Stimulated activated CD8-positive, alpha-beta memory T cell treated with anti-CD3 and anti-CD28 coated beads, Interleukin-15, amount 100 ng/mL, for 4 hours (primary cell): ENCODE measurements at places on chromosomes 2 and 18.
A peak's percentile ranks its signal among the peaks of the same experiment; 100 is the strongest.

DNA sequence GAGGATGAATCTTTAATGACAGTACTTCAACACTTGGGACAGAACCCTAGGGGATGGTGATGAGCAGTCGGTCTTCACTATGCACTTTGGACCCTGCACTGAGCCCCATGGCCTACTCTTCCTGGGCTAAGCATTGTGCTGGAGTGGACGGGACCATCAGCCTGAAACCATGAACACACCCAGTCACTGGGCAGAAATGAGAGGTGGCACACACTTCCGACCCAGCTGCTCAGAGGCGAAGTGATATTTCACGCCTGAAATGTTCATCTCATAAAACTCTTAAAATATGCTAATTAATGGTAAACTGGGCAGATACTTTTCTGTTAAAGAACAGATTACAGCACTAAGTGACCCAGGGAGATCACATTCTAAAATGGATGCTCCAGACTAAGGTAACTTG is 150.3 kb upstream of the NDUFV2 start:
- DNase-seq = no peak

DNA sequence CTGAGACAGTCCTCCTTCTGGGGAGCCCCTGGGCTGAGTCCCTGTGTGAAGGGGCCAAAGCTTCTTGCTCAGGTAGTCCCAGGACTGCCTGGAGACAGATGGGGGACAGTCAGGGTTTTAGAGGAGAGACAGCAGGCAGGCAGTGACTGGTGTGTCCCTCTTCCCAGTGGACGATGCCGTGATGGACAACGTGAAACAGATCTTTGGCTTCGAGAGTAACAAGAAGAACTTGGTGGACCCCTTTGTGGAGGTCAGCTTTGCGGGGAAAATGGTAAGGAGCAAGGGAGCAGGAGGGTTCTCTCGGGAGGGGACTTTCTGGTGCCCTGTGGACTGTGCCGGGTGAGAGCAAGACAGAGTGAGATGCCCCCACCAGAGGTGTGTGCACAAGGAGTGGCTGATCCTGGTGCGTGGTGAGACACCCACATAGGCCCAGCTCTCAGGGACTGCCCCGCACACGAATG is 74.8 kb downstream of the DYSF start:
- no peak for DNase-seq

- peak; percentile 62 for DNase-seq
Observed at GRCh38 chr2:225041207-225041850, 939 bp downstream of the DOCK10 start.

GRCh38 chr2:124640221-124640750 is 615.2 kb downstream of the CNTNAP5 start:
- DNase-seq = no peak

DNA sequence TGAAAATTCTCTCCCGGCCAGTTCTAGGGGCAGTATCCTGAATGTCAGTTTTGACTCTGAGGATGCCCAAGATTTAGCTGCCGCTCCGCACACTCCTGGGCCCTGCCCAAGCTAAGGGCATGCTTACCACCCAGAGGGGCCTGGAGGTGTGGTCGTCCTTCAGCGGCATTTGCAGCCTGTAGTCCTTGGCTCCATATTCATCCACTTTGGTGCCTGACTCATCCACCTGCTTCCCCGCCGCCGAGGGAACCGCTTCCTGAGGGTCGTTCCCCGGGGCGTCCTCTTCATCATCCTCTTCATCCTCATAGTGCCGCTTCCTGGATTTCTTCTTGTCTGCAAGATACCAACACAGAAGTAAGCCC is 577 bp downstream of the ERCC3 start:
- DNase-seq = no peak

- no peak for DNase-seq
Observed at GRCh38 chr2:21427606-21428005, 303.8 kb downstream of the TDRD15 start.

- no peak for DNase-seq
Observed at GRCh38 chr2:202671317-202672035, 36.7 kb downstream of the FAM117B start.

- DNase-seq = no peak
Observed at GRCh38 chr18:12257996-12258718, 4.0 kb downstream of the CIDEA start.

- DNase-seq = no peak
Observed at GRCh38 chr18:22300665-22301636, 116.8 kb downstream of the CTAGE1 start.

DNA sequence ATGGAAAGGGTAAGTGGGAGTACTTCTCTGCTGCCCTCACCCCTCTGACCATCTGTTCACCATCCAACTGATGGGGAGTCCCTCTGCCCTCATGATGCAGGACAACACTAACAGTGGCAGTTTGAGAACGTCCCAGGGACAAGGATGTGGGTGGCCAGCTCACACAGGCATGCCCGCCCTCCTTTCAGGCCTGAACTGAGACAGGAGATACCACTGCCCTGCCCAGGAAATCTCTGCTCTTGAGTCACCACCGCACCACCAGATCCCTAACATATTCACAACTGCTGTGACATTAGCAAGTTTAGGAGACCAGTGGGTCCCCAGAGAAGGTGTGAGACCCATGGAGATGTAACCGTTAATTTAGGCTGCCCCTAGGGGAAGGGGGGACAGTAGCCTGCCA is 66.2 kb downstream of the TRAPPC8 start:
- no peak for DNase-seq

DNA sequence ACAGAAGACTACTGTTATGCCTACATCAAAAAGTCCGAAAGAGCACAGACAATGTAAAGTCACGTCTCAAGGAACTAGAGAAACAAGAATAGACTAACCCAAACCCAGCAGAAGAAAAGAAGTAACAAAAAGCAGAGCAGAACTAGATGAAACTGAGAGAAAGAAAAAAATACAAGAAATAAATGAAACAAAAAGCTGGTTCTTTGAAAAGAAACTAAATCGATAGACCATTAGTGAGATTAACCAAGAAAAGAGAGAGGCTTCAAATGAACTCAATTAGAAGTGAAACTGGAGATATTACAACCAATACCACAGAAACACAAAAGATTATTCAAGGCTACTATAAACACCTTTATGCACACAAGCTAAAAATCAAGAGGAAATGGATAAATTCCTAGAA is 271.8 kb downstream of the MBD2 start:
- DNase-seq = no peak

- no peak for DNase-seq
Observed at GRCh38 chr18:44067186-44067585, 613.5 kb upstream of the SETBP1 start.

DNA sequence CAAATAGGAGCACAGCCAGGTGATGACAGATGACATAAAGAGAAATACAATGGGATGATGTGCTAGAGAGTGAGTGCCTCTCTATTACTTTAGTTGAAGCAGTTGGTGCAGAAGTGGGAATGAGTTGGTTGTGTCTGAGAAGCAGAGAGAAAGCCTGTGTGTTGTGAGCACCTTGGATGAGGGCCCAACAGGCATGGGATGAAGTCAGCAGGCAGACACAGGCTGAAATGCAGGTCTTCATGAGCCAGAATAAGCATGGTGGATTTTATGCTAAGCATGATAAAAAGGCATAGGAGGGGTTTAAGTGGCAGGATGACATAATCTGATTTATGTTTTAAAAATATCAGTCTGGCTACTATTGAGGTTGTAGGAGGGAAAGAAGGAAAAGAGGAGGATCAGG is 71.5 kb downstream of the KLHL14 start:
- no peak for DNase-seq

GRCh38 chr2:37527361-37527760 is 144.1 kb downstream of the CDC42EP3 start:
- no peak for DNase-seq

GRCh38 chr2:100982431-100982861 is 19.6 kb upstream of the RPL31 start:
- no peak for DNase-seq

- no peak for DNase-seq
Observed at GRCh38 chr2:65662654-65663432, 230.4 kb upstream of the SPRED2 start.

GRCh38 chr18:32714571-32715148 is 58.2 kb downstream of the KLHL14 start:
- no peak for DNase-seq

DNA sequence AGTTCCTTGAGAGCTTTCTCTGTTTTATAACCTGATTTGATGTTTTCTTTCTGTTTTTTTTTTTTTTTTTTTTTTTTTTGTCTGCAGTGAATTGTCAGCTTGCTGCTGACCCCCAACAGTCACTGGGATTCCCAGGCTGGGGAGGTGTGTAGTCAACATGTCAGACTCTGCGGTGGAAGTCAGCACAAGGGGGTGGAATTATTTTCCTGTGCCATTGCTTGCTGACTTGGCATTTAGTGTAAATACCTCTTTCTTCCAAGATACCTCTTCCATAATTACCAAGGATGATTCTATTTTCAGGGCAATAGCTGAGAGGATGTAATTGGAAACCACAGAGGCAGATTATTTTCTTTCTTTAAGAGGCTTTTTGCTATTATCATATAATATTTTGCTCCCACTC is 266.3 kb downstream of the CCDC85A start:
- no peak for DNase-seq

DNA sequence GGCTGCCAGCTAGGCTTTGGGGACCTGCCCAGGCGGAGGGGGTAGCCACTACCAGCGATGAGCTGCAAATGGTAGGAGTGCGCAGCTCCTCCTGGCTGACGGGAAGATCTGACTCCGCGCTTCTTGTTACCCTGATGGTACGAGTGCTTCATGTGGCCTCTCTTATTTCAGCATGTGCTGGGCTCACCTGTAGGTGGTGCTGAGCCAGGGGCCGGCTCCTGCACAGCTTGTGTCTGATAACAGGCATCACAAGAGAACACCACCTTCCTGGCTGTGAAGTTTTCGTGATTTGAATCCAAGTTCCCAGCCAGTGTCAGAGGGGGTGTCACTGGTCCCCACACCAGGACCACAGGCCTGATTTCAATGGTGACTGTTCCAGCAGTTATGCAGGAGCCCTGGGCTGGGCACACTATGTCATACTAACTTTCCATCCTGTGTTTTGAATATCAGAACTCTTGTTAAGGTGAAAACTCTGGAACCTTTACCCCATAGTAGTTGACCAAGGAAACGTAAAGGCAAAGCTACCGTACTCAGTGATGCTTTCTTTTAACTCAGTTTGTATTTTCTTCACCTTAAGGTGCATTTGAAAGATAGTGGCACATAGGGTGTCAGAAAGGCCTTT is 28.0 kb downstream of the APCDD1 start:
- DNase-seq = no peak

DNA sequence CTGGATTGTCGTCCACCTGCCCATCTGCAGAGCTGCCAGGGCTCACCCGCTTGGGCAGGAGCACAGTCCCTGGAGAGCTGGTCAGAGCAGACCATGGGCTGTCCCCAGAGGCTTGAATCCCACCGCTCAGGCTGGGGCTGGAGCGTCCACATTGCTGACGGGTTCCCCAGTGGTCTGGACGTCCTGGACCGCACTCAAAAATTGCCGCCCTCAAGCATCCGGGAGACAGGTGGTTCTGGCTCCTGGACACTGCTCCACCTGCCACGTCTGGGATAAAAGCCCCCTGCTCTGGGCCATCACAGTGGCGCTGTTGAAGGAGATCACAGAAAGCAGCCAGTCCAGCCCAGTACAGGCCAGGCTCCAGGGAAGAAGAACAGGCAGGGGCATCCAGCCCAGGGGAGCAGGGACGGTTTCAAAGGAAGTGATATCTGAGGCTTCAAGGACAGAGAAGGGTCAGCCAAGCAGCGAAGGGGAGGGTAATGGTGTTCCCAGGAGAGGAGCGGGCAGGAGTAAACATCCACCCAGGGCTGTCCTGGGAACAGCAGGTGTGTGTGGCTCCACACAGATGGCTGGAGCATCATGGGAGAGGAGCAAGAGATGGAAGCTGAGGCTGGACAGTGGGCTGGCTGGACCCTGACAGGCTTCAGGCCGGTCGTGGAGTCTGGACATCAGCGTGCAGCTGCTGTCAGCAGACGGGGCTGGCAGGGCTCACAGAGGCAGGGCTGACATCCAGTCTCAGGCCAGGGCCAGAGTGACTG is 21.9 kb upstream of the ID2 start:
- no peak for DNase-seq

DNA sequence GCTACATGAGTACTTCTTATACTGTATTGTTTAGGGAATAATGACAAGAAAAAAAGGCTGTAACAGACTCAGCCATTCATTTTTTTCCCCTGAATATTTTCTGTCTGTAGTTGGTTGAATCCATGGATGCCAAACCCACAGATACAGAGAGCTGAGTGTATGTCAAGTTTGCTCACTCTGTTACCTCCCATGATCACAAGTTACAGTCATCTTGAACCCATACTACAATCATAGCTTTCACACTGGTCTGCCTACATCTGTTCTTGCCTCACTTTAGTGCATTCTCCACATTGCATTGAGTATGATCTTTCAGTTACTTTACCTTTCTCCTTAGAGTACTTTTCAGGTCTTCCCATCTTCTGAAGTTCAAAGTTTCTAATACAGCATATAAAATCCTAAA is 94.0 kb downstream of the BIRC6 start:
- no peak for DNase-seq

- DNase-seq = no peak
Observed at GRCh38 chr2:59177748-59178147, 936.6 kb upstream of the FANCL start.

GRCh38 chr2:100900156-100900795 is 80.3 kb downstream of the NPAS2 start:
- no peak for DNase-seq

GRCh38 chr2:144310889-144311608 is 208.9 kb downstream of the ZEB2 start:
- DNase-seq = no peak

DNA sequence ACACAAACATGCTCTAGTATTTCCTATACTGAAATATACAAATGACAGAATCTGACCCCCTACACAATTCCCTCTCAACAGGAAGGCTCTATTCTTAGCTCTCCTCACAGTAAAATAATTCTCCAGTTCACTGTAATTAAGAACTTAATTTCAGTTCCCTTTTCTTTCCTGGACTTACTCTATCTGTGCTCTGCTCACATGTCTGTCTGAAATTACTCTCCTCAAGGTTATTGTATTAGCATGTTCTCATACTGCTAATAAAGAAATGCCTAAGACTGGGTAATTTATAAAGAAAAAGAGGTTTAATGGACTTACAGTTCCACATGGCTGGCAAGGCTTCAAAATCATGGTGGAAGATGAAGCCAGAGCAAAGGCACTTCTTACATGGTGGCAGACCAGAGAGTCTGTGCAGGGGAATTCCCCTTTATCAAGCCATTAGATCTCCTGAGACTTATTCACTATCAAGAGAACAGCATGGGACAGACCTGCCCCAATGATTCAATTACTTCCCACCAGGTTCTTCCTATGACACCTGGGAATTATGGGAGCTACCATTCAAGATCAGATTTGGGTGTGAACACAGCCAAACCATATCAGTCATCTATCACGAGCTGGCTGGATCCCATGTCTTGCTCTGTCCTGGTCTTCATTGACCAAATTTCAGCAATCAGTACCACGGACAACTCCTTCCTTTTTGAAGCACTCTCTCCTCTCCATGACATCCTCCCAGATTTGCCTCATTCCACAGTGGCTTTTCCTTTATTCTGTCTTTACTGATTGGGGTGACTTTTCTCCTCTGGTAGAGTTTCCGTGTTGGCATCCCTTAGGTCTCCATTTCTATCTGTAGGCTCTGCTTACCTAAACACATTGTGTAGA is 110.9 kb downstream of the GALR1 start:
- DNase-seq = no peak
